ENCODE measurements at places on chromosomes 7 and 10.

- DNase-seq = no peak
Measured at GRCh38 chr7:137282043-137282442, 61.5 kb downstream of the PTN start.

GRCh38 chr10:73916761-73917470, 6.0 kb downstream of the PLAU start:
- no peak for DNase-seq

- no peak for DNase-seq
Measured at GRCh38 chr10:2856598-2856997, 210.8 kb upstream of the PFKP start.

DNA sequence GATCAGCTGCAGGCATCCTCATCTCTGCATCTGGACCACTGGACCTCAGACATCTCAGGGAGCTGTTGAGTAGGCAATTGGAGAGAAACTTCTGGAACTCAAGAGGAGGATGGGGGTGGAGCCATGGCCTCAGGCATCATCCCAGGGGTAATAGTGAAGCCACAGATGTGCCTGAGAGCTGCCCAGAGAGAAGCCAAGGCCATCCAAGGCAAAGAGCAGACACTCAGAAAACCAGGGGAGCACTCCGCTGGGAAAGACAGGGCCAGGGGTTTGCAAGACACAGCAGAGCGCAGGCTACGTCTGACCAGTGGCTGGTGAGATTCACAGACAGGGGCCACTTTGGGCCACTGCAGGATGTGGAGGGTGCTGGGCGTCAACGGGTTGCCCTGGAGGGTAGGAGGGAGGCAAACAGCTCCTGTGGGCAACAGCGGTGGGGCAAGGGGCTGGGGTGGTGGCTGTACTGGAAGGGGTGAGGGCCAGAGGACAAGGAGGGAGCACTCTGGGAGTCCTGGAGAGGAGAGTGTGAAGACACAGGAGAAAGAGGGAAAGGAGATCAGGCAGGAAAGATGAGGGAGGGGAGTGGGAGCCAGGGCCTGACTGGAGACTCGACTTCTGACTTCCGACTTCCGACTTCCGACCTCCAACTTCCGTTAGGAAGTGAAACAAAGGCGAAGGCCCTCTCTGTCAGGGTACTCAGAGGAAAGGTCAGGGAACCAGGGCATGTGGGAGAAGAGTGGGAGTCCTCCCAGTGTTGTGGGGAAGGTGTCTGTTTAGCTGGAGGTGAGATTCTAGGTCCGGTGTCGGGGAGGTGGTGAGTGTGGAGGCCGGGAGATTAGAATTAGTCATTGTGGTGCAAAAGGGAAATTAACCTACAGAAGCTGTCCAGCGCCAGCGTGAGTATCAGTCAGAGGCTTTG, 69.7 kb upstream of the ANTXRL start:
- DNase-seq = no peak

GRCh38 chr7:105808703-105809590, 67.5 kb downstream of the ATXN7L1 start:
- DNase-seq = peak; percentile 62

- no peak for DNase-seq
Measured at GRCh38 chr10:81127931-81128330, 590.2 kb downstream of the SH2D4B start.

- DNase-seq = no peak
Measured at GRCh38 chr7:21939136-21939857, 6.4 kb downstream of the CDCA7L start.

GRCh38 chr10:111126077-111126476, 49.2 kb downstream of the ADRA2A start:
- no peak for DNase-seq

DNA sequence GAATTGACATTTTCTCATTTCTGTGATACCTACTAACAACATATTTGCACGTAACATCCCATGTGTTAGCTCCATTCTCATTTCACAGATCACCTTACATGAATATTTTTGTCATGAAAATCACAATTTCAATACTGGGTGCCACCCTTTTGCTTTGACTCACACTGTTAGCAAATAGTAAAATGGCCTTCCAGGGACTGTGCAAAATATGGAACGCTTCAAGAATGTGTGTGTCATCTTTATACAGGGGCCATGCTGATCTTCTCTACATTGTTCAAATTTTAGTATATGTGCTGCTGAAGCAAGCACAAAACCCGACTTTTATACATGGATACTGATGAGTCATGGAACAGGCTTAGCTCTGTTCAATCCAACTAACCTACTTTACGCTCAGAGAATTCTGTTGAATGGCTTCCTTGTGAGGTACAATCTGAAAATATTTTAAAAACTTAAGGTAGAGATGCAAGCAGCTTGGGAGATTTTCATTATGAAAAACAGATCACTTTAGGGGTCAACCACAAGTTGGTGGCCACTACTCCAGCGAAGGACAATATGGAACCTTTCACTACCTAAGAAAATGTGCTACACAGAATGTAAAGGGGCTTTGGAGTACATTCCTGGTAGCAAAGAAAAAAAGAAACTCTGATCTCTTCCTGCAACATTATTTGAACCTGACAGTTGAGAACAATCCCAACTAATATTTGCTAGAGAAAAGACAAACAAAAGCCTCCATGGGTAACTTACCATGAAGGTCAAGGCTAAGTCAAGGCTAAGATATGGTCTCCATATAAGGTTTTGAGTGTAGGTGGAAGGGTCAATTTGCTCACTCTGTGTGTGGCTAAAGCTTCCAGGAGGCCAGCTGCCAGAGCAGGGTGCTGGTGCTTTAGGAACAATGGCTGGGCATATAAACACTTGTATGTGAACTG, 11.9 kb downstream of the ANKRD26 start:
- DNase-seq = no peak

GRCh38 chr10:103712146-103712545, 143.2 kb downstream of the SH3PXD2A start:
- no peak for DNase-seq

- no peak for DNase-seq
Measured at GRCh38 chr7:154864523-154864891, 138.4 kb downstream of the PAXIP1 start.

GRCh38 chr7:75798770-75799169, 14.8 kb downstream of the CCL24 start:
- no peak for DNase-seq

Data from non-pigmented ciliary epithelial cell (primary cell).